ENCODE measurements at places on chromosomes 5 and 9. TPM values are rescaled to one million over a fixed set of nuclear protein-coding genes. Genes with fewer than 3 reads are reported as not detected.

CDO1 gene
- total RNA-seq = 0.18 TPM

TEX48 gene
- total RNA-seq = 0.68 TPM

- DNase-seq = no peak
Observed at GRCh38 chr9:13061390-13061789, 218.1 kb downstream of the MPDZ start.

- peak; percentile 67 for DNase-seq
Observed at GRCh38 chr9:94860678-94861588, 134.4 kb downstream of the AOPEP start.

EIF4E1B gene
- not detected for total RNA-seq

DNA sequence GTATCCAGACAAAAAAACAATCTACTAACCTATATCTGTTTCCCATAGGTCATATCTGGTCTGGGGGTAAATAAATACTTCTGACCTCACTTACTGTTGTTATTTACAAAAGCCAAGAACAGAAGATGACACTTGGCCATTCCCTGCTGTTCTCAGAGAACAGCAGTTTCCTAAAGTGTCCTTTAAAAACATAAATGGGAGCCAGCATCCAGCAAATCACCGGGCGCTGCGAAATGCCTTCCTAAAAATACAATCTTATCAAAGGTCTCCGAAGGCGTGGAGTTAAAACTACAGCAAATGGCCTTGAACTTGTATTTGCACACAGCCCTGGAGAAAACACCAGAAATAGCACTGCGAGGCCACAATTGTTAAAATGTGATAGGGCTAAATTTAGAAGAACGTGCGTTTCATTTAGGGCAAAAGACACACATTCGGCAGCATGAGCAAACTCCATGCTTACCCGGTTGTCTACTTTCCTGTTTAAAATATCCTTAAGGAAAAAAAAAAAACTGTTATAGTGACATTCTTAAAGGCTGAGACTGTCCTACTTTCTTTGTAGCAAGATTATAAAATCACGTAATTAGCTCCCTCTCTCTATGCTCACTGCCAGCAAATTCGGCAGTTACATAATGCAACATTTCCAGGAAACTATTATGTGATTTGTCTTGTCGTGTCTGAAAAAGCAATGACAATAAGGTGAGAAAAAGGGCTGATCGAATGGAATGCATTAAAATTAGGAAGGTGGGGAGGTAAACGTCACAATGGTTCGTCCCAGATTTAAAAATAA, 1.5 kb downstream of the NFIL3 start:
- DNase-seq = peak; percentile 15

PRSS3 gene
- not detected for total RNA-seq

QRFP gene
- total RNA-seq = not detected
